Brain (organoid and tissue), 16 donors: ENCODE measurements at places on chromosomes 6 and 20.

GRCh38 chr6:169221264-169221663 is 32.4 kb downstream of the THBS2 start:
- no peak for DNase-seq

DNA sequence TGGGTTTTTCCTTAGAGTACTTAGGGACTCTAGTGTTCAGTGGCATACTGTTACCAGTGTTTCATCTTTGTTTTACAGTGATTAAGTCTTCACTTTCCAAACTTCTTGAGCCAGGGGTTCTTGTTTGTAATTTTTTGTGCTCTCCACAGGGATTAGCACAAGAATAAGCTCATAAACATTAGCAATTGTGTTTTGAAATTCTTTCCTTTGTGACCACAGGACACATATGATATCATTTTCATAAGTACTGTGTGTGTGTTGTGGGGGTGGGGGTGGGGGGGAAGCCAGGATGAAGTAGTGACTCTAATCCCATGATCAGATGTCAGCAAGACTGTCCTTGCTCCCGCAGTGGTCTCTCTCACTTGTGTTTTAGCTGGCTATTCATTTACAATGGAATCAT is 101.5 kb upstream of the SCP2D1 start:
- no peak for DNase-seq

GRCh38 chr6:111939902-111940301 is 66.7 kb upstream of the FYN start:
- DNase-seq, result no peak

GRCh38 chr6:120965814-120966213 is 368.5 kb downstream of the TBC1D32 start:
- no peak for DNase-seq

- DNase-seq, result no peak
Observed at GRCh38 chr6:27592481-27593199, 119.7 kb upstream of the ZNF184 start.

GRCh38 chr6:93323630-93324029 is 95.7 kb downstream of the EPHA7 start:
- no peak for DNase-seq

- peak; percentile 30 for DNase-seq
Observed at GRCh38 chr20:41366546-41367392, at the start of gene EMILIN3. Gene EMILIN3 (minus strand): TSS chr20:41366818. CDS start chr20:41366634, 184 bp downstream.

DNA sequence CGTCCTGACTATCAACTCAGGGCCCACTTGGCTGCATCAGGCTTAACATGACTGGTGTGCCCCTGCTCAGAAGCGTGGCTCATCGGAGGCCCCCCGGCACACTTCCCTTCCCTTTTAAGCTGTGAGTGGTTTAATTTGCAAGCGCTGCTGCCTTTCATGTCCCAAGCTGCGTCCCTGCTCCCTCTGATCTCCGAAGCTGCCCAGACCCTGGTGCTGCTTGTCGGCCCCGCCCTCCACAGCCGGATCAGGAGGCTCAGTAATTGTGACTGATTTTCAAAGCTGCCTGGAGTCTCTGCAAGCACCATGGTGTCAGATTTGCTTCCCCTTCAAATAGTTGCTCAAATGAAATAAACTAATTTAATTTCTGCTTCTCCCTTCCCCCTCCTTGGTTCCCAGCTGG is 71.1 kb downstream of the CDH22 start:
- no peak for DNase-seq

- DNase-seq, result no peak
Observed at GRCh38 chr6:73560853-73561407, 40.1 kb upstream of the EEF1A1 start.

DNA sequence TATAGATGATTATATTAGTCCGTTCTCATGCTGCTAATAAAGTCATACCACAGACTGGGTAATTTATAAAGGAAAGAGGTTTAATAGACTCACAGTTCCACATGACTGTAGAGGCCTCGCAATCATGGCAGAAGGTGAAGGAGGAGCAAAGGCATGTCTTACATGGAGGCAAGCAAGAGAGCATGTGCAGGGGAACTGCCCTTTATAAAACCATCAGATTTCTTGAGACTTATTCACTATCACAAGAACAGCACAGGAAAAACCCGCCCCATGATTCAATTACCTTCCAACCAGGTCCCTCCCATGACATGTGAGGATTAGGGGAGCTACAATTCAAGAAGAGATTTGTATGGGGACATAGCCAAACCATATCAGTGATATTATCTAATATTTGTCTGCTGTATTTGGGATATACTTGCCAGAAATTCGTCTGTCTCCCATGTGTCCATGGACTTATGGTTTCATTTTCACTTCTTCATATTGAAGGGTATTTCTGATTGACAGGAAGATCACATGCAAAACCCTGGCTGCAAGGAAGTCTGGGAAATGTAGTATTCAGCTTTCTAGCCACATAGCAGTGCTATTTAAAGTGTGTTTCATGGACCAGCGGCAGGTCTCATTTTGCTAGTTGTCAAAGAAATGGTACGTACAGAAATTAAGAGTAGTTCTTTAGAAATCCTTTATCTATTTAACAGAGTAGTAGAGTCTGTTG is 50.5 kb upstream of the PAK5 start:
- no peak for DNase-seq

DNA sequence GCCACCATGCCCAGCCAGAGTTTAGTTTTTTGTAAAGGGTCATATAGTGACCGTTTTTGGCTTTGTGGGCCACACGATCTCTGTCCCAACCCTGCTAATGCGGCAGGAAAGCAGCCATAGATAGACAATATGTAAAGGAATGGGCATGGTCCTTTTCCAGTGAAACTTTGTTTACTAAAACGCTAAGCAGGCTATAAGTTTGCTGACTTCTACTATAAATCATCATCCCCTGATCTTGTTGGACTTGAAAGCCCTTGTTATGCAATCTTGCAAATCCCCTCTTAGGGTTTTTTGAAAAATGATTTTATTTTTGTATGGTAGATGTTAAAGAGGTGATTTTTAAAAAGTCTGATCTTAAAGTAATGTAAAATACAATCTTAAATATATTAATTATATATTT is 63.6 kb downstream of the CBFA2T2 start:
- DNase-seq, result no peak

DNA sequence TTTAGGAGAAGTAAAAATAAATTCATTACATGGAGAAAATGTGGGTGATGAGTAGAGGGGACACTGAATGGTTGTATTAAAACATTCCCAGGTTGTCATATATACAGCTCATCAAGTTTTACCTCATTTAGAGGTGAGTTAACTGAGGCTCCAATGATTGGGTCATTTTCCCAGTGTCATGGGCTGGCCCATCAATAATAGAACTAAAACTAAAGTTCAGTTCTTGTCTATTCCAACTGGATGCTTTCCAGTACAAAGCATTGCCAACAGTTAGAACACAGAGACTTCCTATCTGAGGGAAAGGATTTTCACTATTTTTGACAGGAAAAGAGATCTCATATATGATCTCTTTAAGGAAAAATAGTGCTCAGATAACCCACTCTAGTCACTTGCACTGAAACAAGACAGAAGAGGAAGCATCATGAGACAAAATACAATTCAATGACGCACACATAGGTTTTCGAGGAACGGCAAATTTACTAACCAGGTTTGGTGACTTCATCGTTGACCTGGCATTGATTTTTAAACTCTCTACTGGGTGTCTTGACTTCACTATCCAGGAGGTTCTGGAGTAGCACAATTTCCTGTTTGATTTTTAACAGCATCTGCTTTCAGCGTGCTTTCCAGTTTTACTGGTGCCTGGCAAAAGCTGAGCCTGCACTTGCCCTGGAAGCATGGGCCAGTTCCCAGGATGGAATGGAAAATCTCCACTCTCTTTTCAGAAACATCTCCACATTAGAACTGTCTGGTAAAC is 195.5 kb upstream of the FBXL4 start:
- no peak for DNase-seq

- DNase-seq, result no peak
Observed at GRCh38 chr6:16623029-16623653, 138.1 kb downstream of the ATXN1 start.

GRCh38 chr6:50977796-50978195 is 159.1 kb downstream of the TFAP2B start:
- no peak for DNase-seq

DNA sequence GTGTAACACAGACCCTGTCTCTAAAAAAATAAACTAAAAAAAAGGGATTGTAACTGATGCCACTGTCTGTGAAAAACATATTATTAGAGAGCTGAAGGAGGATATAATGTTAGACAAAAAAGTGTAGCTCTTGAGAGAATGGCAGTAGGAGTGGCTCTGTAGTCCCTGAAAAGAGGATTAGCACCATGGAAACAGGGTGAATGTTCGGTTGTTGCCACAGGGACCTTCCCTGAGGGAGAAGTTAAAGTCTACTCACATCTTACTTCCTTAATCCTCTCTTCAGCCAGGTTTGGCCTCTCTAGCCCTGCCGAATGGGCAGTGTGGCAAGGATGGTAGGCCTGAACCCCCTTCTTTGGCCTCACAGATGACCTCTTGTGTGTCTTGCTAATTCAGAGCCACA is 12.1 kb downstream of the SCAND1 start:
- DNase-seq, result peak; percentile 42

DNA sequence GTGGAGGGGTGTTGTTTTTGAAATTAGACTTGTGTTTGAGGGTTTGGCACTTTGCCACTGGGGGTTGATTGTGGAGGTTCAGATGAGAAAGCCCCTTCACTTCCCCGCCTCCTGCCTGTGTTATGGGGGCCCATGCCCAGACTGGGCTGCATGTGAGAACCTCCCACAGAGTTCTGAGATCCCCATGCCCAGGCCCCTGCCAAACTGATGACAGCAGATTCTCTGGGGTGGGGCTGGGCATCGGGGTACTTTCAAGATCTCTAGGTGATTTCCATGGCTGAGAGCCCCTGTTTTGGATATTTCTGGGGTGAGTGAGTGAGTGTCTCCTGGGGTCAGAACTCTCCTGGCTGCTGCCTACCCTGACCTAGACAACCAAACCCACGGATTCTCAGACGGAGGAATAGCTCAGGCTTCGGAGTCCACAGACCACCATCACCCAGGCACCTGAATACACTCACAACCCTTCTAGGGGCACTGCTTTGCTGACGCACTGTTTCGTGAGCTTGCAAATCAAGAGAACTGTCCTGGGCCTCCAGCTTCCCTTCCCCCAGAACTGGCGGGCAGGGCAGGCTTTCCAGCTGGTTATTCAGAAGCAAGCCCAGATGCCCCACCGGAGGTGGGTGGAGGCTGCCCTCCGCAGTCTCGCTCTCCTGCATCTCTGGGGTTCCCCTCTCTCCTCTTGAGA is 6.3 kb downstream of the BCAS1 start:
- no peak for DNase-seq

DNA sequence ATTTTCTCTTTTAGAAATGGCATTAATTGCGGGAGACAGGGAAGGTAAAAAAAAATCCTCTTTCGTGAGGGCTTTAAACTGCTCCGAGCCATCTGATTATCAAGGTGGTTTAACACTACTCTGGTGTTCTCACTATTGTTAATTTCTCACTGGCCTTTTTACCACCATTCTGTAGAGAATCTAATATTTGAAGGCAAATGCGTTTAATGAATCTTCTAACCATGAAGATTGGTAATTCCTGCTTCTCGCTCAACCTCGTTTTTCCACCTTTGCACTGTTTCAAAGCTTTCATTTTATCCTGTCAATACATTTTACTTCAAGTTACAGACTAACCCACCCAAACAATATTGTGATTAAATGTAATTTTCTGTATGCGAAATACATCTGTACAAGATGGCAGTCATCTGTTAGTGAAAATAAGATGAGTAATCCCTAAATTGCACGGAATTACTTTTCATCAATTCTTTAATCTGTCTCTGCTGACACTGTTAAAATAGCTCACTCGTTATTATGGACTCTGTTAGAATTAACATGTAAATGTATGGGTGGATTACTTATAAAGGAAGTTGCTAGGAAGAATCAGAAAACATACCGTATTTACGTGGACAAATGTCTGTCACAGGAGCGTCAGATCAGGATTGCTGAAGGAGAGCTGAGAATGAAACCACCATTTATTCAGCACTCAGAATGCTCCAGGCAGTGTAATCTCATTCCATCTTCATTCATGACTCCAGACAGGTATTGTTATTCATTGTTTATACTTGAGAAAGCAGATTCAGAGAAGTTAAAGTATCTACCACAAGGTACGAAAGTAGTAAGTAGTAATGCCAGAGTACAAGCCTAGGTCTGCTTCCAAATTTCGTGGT is 1.1 kb upstream of the LCA5 start:
- DNase-seq, result no peak

DNA sequence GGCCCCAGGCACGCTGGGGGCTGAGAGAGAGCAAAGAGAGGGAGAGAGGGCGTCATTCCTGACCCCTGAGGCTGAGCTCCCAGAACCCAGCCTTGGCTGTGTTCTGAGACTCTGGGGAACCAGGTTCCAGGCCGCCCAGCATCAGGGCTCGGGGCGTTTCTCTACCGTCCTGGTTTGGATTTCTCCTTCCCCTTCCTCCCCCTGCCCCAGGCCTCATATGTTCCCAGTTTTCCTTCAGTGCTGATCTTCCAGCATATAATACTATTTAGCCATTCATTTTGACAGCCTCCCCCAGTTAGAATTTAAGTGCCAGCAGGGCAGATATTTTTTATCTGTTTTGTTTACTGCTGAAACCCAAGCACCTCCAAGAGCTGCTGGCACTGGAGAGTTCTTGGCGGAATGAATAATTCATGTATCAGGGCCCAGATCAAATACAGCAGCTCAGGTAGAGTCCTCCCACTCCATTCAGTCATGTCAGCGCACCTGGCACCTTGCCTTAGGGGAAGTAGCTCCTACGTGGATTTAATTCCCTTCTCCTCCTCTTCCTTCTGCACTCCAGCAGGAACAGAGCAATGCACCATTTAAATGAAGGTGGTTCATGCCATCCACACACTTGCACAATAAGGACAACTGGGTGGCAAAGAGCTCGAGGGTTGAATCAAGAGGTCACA is 23.4 kb upstream of the FRMD1 start:
- peak; percentile 57 for DNase-seq

DNA sequence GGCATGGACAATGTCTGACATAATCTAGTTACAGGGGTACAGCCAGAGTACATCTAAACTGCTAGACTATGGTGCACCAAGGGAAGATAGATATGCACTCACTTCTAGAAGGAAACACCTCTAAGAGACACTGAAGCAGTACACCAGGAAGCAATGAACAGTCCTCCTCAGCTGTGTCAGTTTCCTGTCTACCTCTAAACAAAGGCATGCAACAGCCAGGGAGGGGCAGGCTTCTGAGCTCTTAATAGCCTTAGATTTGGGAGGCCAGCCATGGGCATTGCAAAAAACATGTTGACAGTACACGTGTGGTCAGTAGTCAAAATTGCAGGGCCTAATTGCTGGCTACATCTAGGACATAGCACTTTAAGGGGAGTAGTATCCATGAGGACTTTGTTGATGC is 21.4 kb downstream of the CRYBG1 start:
- DNase-seq, result no peak

- peak; percentile 8 for DNase-seq
Observed at GRCh38 chr20:21189761-21190523, 64.1 kb downstream of the KIZ start.
